ENCODE measurements at places on chromosomes 2 and 18.

DNA sequence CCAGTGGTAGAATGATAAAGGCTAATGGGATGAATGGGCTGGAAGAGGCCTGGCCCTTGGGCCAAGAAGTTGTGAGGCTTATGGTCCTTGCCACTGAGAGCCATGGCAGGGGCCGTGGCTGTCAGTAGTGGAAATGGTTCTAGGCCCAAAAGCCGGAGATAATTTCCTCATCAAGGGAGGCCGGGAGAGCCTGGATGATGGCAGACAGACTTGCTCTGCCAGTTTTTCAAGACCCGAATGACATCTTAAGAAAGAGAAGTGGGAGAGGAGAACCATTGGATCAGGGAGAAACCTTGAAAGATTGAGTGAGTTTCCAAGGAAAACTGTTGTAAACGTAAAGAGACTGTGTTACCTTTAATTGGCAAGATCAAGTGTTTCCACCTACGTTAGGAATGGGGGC is 46.3 kb upstream of the VPS54 start:
- no peak for DNase-seq

DNA sequence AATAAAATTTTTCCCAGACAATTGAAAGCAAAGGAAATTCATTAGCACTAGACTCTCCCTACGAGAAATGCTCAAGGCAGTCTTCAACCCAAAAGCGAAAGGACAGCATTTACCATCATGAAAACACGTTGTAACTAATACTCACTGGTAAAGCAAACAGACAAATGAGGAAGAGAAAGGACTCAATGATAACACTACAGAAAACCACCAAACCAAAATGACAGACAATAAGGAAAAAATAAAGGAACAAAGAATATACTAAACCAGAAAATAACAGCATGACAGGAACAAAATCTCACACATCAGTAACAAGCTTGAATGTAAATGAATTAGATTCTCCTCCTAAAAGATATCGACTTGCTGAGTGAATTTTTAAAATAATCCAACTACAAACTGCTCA is 190.7 kb downstream of the NOL4 start:
- no peak for DNase-seq

DNA sequence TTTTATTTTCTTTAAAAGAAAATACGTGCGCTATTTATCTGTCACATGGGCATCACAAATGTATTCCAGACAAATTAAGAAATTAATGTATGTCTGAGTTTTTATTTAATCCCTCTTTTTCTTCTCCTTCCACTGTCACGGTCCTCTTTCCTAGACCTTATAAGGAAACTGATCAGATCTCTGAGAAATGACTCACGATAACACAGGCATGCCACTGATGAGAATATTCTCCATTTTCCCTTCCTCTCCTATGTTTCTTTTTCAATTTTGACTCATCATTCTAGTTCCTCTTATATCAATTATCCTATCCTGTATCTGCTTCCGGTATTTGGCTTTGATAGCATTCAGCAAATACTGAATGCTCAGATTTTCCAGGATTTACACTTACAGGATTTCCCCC is 121.8 kb downstream of the DSC3 start:
- no peak for DNase-seq

- no peak for DNase-seq
Measured at GRCh38 chr2:94996305-94997100, 29.0 kb upstream of the MAL start.

- DNase-seq = no peak
Measured at GRCh38 chr2:64727013-64727767, 73.5 kb upstream of the SERTAD2 start.

DNA sequence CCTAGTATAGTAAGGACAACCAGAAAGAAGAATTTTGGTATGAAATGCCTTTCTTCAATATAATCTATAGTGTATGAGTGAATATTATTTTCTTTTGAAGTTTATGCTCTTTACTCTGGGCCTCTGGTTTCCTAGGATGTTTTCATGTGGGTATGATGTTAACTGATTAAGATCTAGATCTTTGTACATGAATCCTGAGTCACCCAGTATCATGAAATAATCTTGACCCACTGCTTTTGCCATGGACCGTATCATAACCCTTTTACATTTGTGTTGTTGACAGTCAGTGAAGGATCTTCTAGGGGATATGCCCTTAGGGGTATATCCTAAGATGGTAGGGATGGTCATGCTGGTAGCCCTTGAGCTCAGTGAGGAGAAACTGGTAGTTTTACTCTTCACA is 100.3 kb downstream of the RAB3GAP1 start:
- no peak for DNase-seq

Data from NCI-H1694 treated with DMSO at 0.1 percent for 48 hours (cell line).